ENCODE measurements at places on chromosomes 16 and 17.
A peak's percentile ranks its signal among the peaks of the same experiment; 100 is the strongest.

DNA sequence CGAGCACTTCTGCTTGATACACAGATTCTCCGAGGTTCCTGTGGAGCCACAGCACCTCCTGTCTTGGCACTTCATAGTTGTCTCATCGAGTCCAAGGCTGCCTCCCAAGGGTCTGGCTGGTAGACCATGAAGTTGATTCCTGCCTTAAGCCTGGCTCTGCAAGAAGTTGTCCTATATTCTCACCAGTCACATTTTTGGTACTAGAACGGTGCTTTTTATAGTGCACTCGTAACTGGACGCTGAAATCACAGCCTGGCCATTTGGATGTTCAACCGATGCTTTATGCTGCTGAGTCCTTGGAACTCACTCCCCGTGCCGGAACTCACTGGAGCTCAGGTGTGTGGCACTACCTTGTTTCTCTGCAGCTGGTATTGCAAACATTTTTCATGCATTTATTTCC, 35.6 kb downstream of the RMI2 start:
- DNase-seq = no peak

DNA sequence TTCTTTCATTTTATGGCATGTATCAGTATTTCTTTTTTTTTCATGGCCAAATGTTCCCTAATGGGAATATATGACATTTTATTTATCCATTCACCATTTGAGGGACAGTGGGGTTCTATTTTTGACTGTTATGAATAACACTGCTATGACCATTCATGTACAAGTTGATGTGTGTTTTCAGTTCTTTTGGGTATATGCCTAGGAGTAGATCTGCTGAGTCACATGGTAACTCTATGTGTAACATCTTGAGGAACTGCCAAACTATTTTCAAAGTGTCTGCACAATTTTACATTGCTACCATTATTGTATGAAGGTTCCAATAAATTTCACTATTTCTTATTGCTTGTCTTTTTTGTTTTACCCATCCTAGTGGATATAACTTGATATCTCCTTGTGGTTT, 223.0 kb downstream of the TANC2 start:
- DNase-seq = no peak

DNA sequence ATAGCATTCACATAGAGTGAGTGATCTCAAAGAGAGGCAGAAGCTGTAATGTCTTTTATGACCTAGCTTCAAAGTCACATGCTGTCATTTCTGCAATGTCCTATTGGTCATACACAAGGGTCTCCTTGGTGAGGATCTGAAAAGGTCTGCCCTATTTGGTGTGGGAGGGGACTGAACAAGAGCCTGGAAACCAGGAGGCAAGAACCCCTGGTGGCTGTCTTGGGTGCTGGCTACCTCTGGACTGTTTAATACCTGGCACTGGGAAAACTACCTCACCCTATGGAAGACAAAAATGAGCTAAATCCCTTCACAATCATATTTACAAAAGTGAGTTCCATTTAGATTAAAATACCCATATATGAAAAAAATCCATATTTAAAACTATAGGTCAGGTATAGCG, 9.0 kb downstream of the KCTD13 start:
- no peak for DNase-seq

- DNase-seq = no peak
Observed at GRCh38 chr17:79878329-79878947, 39.2 kb upstream of the CBX4 start.

DNA sequence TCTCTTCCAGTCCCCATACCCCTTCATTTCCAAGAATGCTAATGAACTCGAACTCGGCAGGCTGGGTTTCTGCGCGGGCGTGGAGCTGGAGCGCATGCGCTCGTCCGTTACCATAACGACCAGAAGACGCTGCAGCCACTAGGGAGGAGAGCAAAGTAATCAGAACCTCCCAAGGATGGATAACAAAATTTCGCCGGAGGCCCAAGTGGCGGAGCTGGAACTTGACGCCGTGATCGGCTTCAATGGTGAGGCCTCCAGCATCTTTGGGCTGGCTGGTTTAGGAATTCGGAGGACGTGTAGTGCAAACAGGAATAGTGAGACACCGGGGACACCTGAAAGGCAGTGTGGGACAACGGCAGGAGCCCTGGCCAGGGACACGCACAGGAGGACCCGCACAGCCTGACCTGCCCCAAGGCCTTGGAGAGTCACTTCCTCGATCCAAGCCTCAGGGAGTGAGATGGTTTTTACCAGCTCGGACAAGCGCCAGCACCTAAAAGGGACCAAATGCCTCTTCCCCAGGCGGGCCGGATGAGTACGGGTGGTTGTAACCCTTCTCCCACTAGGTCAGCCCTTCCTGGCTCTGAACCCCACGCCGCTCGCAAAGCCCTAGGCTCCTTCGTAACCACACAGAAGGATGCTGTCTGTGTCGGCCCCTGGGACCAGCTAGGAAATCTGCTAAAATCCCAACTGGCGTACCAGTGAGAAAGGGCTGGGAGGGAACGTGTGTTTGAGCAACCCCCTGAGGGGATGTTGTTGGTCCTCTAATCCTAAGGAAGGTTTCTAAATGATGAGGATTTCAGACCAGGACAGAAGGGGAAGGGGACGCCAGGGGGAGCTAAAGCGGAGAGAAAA, at the start of gene CFAP52:
CFAP52 (plus strand) TSS at position 122 of the 852 bp plus-strand sequence; CDS start at position 176, 54 bp downstream.
- peak; percentile 55 for DNase-seq

GRCh38 chr16:69942627-69943170, 8.4 kb upstream of the CLEC18A start:
- DNase-seq = no peak

DNA sequence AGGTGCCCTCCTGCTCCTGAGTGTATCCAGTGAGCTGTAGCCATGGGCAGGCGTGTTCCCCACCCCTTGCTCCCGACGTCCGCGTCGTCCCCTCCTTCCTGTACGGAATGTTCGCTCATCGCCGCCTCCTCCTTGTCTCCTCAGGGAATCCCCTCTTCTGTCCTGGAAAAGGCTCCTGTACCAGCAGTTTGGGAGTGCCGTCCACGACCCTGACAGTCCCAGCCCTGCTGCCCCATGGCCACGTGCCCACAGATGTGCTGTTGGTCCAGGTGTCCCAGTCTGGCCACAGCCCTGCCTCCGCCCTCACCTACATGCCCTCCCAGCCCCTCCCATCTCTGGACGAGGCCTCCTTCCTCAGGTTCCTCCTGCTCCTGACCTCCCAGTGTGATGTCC, 30.2 kb downstream of the OR1D5 start:
- DNase-seq = no peak

GRCh38 chr16:85935391-85935973, 36.5 kb downstream of the IRF8 start:
- no peak for DNase-seq

DNA sequence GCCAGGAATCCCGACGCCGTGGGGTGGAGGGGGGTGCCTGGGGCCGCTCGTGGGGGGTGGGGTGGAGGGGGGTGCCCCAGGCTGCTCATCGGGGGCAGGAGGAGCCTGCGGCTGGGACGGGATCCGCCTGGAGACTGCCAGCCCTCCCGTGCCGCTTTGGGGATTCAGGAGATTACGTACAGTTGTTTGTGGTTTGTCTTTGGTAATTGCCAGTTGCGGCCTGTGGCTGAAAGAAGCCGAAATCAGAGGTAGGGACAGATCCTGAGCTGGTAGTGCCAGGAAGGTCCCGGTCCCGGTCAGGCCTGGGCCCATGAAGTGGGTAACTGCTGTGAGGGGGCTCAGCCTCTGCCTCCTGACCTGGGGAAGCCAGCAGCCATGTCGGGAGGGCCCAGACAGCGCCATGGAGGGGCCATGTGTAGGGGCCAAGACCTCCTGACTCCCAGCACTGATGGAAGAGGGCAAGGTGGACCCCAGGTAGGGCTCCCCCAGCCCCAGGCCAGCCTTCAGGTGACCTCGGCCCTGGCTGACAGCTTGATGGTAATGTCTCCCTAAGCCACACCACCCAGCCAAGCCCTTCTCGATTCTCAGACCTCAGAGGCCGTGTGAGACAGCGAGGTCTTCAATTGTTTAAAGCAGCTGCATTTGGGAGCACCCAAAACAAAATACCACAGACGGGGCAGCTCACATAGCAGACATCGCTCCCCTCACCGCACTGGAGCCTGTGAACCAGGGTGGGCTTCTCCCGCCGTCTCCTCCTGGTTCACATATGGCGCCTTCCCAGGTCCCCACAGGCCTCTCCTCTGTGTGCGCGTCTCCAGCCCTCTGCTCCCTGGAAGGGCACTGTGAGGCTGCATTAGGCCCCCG, 34.9 kb upstream of the SSTR5 start:
- DNase-seq = no peak

DNA sequence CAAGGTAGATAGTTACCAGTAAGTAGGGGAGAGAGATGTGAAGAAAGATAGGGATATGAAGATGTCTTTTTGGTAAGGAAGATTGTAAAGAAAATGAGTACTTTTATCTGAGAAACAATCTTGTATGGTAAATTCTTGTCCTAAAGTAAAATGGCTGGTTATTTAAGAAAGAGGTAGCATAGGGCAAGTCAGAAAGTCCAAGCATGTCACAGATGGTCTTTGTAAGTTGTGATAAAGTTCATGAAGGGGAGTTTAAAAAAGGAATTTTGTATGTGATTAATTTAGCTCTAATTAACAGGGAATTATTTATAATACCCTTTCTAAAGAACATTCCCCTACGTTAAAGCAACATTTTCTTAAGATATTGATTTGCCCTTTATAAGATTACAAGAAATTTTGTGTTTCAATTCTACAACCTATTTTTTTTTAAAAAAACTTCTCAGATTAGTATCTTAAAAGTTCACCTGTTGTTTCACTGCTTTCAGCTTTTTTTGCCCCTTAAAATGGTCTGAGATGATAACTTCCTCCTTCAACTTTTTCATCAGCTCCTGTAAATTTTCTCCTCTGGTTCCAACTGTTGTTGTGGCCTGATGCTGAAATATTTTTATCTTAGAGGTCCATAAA, 16.2 kb upstream of the CPHXL start:
- DNase-seq = no peak

DNA sequence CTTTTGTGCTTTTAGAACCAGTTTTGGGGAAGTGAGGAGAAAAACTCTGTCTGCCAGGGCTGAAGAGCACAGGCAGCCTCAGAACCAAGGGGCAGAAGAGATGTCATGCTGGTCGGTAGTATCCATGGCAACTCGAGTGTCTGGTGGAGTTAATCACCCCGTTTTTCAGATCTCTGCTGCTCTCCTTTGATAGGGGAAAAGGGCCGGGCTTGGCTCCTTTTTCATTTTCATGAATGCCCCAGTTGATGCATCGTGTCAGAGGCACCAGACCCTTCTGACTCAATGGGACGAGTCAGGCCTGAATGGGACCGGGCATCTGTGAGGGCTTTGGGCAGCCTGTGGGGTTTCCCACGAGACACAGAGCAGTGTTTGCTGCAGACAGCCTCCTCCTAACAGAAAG, 304.6 kb downstream of the ABCC12 start:
- no peak for DNase-seq

GRCh38 chr17:15900871-15901270, 44.1 kb upstream of the ADORA2B start:
- no peak for DNase-seq

DNA sequence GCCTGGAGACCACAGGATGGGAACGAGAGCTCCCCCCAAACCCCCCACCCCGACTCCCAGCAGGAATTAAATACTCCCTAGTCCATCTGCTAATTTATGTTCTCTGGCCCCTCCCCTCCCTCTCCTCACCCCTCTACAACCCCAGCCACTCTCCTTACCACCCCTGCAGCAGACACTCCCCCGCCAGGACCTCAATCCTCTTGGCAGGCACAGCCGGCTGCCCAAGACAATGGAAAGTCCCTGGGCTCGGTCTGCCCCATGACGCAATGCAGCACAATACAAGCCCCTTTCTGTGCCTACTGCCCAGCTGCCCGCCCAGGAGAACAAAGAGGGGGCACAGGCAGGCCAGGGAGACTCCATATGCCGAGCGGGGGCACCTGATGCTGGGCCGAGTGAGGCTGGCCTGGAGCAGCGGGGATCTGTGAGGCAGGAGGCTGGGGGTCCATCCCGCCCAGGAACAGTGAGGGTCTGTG, 30.3 kb upstream of the CDC42EP4 start:
- DNase-seq = no peak

DNA sequence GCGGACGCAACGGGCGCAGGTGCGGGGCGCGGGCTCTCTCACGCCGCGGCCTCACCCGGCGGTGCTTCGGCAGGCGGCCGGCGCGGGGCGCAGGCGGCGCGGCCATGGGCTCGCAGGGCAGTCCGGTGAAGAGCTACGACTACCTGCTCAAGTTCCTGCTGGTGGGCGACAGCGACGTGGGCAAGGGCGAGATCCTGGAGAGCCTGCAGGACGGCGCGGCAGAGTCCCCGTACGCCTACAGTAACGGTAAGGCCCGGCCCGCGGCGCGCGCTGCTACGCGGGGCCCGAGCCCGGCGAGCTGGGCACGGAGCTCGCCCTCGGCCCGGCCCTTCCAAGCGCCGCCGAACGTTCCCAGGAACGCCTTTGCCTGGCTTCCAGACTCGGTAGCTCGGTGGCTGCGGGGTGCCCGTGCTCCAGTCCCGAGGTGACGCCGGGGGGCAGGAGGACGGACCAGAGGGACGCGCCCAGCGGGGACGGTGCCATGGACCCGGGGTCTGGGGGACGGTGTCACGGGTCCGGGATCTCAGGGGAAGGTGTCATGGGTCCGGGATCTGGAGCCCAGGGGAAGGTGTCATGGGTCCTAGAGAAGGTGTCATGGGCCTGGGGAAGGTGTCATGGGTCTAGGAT, 435 bp downstream of the RAB40C start:
- no peak for DNase-seq

DNA sequence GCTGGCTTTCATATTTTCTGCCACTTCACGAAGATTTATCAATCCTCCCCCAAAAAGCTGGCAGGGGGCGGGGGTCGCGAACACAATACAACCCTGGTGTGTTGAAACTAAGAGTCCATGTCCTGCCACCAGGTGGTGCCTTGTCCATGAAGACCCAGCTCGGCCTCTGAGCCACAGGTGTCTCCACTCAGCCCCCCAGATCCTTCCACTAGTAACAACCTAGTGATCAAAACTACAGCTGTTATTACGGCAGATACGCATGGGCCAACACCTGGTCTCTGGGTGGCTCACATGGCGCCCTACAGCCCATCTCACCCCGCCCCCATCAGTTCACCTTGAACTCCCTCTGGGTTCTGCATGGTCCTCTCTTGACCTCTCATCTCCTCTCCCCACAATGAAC, 27.7 kb downstream of the USP7 start:
- DNase-seq = no peak

- no peak for DNase-seq
Observed at GRCh38 chr17:2233441-2233947, 70.1 kb downstream of the SMG6 start.

- DNase-seq = no peak
Observed at GRCh38 chr16:86037999-86038925, 139.3 kb downstream of the IRF8 start.

GRCh38 chr16:31105677-31106213, 2.4 kb upstream of the BCKDK start:
- no peak for DNase-seq

- DNase-seq = no peak
Observed at GRCh38 chr17:8445536-8445935, 9.9 kb downstream of the NDEL1 start.

- DNase-seq = no peak
Observed at GRCh38 chr17:10888858-10889257, 51.0 kb upstream of the PIRT start.

- DNase-seq = no peak
Observed at GRCh38 chr17:9054126-9054975, 33.0 kb downstream of the NTN1 start.
